ENCODE measurements at places on chromosomes 11 and 22.

- no peak for DNase-seq
Observed at GRCh38 chr11:278001-278951, at the start of gene NLRP6. Gene NLRP6, plus strand, starts transcription at chr11:278407. Its CDS starts 163 bp downstream, at chr11:278570.

- no peak for DNase-seq
Observed at GRCh38 chr22:24007253-24008021, 2.2 kb upstream of the GSTT4 start.

GRCh38 chr11:87076260-87076783 lies 38.6 kb downstream of the TMEM135 start:
- no peak for DNase-seq

DNA sequence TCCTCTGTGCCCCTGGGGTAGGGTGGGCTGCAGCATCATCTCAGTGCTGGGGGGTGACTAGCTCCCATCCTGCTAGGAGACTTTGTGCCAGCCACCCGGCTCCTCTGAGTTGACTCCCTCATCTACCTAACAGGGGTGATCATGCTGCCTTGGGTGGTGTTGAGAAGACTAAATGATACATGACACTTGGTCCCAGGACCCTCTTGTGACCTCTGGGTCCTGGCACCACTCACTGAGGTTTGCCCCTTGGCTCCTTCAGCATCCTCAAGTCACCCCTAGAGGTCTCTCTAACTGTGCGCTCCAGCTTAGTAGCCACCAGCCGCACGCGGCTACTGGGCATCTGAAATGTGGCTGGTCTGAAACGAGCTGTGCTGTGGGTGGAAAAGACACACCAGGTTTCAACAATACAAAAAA lies 72.1 kb downstream of the LRRC32 start:
- DNase-seq: peak; percentile 63

DNA sequence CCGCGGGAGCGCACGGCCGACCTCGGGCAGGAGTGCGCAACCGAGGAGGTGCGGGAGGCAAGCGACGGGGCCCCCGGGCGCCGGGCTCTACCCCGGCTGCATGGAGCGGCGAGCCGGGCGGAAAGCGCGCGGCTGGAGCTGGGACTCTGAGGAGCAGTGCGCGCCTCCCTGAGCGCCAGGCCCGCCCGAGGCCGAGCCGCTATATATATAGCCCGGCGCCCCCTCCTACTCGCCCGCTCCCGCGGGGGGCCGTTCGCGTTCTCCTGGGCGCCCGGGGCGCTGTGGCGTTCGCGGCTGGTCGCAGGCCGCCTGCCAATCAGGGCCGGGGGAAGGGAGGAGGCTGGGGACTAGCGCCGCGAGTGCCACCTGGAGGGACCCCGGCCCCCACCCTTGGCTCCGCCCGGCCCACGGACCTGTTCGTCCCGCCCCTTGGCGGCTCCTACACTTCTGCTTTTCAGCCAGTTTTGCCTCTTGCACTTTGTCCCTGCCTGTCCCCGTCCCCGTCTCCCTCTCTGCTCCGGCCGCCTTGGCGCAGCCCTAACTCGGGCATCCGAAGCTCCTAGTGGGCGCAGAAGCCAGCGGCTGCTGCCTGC lies at the start of gene FGF4:
FGF4 (minus strand) TSS at position 179 of the 593 bp plus-strand sequence. CDS start 257 bp downstream, outside the sequence.
- DNase-seq: no peak

DNA sequence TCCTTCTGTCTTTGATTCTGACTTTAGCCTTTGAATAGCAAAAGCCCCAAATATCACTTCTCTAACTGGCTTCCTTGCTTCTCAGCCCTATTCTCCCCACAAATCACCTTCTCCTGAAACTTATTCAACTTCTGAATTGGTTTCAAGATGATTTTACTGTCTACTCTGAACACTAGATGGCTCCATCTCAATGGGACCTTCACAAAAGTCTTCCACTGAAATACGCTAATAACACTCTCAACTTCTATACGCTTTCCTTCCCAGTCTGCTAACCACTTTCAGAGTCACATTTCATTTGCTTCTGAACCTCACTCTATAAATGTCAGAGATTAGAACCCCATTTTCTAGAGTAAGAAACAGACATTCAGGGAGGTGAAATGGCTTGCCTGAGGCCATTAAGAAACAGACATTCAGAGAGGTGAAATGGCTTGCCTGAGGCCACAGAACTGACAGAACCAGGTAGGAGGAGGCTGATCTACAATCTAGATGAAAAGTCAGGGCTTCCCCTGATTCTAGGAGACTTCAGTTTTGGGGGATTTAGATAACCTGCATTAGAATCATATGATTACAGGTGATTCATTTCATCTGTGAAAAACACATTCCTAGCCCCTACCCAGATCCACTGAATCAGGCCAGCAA lies 20.6 kb downstream of the MORC2 start:
- peak; percentile 36 for DNase-seq

GRCh38 chr22:46833228-46833627 lies 70.8 kb downstream of the TBC1D22A start:
- no peak for DNase-seq

GRCh38 chr11:71334191-71334590 lies 81.8 kb upstream of the SHANK2 start:
- no peak for DNase-seq

DNA sequence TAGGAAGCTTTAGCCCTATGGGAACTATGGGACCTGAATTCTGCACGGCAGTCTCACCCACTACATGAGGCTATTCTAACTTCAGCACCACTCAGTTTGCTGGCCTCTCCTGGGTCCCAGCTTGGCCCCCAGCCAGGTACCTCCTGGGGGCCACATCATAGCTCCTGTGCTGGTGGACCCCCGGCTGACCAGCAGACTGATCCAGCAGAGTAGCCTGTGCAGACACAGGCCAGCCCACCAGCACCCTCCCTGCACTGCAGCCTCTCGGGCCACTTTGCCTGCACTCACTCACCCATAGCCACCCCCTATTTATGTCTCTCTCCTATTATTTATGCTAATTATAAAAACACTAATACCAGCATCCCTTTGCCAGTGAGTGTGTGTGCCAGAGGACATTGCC lies 1.2 kb upstream of the OR10AG1 start:
- no peak for DNase-seq

DNA sequence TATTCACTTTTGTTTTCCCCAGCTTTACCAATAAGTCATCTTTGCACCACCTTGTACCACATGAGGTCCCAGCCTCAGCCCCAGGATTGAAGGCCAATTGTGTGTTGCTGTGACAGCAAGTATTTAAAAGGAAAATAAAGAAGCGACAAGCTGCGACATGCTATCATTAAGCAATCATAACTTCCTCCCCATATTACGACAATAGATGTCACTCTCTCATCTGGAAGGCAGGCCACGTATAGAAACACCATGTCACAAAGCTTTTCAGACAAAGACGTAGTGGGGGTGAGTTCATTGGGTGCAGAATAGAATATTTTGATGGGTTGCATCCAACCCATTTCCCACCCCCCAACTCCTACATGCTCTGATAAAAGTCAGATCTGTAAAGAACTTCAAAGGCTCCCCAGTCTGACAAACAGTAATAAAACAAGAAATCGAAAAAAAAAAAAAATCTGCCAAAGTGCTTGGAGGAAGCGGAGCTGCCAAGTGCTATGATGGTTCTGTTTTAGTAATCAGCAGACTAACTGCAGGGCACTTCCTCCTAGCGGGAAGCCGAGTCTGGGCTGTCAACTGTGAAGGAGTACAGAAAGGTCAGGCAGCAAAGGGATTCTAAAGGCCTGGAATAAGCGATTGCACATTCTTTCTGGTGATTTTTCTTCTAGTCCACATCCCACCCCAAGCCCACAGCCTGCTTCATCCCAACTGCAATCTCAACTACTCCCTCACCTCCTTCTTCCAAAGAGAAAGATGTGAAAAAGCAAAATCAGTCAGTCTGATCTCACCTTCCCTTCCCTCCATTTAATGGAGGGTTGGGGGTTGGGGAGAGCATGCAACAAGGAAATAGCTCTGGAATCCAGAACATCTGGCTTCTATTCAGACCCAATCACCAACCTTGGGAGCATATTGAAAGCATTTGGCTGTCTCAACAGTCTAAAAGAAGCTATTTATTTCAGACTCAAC lies 131.4 kb upstream of the UBASH3B start:
- DNase-seq: no peak

GRCh38 chr11:68206211-68206610 lies 6.9 kb downstream of the KMT5B start:
- peak; percentile 75 for DNase-seq

Measured in GM12865 (cell line).